ENCODE measurements at places on chromosomes 7 and 10.

- no peak for DNase-seq
Measured at GRCh38 chr10:50648089-50648934, 24.6 kb upstream of the SGMS1 start.

- DNase-seq = no peak
Measured at GRCh38 chr7:84663224-84663623, 468.6 kb upstream of the SEMA3A start.

DNA sequence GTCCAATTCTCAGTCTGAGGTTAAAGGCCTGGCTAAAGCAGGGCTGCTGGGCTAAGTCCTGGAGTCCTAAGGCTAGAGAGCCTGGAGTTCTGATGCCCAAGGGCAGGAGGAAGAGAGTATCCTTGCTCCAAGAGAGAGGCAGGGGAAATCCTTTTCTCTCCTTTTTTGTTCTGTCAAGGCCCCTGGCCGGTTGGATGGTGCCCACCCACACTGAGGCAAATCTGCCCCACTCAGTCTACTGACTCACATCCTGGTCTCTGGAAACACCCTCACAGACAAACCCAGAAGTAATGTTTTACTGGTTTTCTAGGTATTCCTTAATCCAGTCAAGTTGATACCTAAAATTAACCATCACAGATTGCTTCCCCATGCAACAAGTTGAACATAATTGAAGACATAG lies 23.0 kb downstream of the ZNF518A start:
- no peak for DNase-seq

GRCh38 chr10:98339799-98340198 lies 71.8 kb upstream of the LOXL4 start:
- DNase-seq = no peak

DNA sequence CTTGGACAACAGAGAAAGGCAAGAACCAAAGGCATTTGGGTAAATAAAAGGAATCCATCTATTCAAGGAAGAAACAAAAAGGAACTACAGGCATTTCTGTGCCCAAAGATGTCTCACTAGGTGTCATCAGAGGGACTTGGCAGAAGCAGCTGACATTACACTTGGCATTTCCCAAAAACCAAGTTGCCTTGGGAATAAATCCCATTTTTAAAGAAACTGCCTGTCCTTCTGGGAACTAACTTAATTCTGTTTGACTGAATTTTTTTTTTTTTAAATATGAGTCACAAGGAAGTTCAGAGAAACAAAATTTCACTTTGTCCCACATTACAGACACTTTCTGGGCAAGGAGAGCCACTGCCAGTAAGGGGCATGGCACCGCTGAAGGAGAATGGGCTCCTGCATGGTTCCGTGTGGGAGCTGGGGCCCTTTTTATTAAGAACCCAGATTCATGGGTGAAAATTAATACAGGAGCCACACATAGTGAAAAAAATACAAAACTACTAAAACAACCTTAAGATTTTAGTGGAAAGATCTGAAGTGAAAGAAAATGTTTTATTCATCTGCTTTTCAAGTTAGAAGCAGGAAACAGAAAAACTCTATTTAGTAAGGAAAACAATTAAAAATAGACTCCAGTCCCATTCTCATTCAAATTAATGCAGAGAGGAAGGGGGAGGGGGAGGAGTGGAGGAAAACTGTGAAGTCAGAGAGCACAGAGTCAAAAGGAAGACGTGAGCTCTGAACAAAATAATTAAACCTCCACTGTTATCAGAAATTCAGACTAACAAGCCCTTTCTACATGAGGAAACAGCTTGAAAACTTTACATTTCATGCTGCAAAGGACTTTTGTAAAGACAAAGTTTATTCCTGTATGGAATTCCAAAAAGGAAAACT lies 118.4 kb upstream of the PDLIM1 start:
- DNase-seq = no peak

GRCh38 chr10:111475720-111476119 lies 398.9 kb downstream of the ADRA2A start:
- peak; percentile 69 for DNase-seq

GRCh38 chr10:20622531-20623211 lies 274.4 kb downstream of the NEBL start:
- peak; percentile 81 for DNase-seq

- no peak for DNase-seq
Measured at GRCh38 chr7:77447616-77448015, 31.5 kb upstream of the GSAP start.

GRCh38 chr7:85823396-85824080 lies 636.7 kb upstream of the SEMA3D start:
- DNase-seq = no peak

GRCh38 chr10:112584276-112584675 lies 137.3 kb downstream of the VTI1A start:
- DNase-seq = no peak

- DNase-seq = no peak
Measured at GRCh38 chr10:21349912-21350286, 175.6 kb downstream of the SKIDA1 start.

GRCh38 chr7:27410812-27411544 lies 168.4 kb downstream of the EVX1 start:
- DNase-seq = no peak

- DNase-seq = peak; percentile 82
Measured at GRCh38 chr10:69446650-69447151, 4.6 kb upstream of the TSPAN15 start.

- no peak for DNase-seq
Measured at GRCh38 chr7:33237036-33237435, 107.7 kb downstream of the BBS9 start.

DNA sequence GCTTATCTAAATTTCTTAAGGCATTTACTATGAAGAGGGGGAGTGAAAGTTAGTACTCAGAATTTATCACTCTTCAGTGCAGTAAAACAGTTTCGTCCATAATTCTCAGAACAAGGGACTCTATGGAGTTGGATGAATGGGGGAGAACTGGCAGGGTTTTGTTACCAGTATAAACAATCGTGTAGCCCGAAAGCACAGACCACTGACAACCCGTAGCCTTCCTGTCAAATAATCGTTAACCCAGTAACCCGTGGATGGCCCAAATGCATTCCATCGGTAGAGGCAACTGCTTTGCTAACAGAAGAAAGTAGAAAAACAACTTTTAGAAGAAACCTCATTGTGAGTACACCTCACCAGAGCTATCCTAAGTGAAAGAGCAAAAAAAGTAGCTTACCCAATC lies 583.9 kb downstream of the NXPH1 start:
- DNase-seq = no peak

GRCh38 chr7:30202671-30203070 lies 67.9 kb downstream of the MTURN start:
- no peak for DNase-seq

GRCh38 chr10:120473593-120473992 lies 16.6 kb downstream of the PLPP4 start:
- no peak for DNase-seq

GRCh38 chr10:43904844-43905243 lies 256.2 kb upstream of the ZNF32 start:
- no peak for DNase-seq

GRCh38 chr10:61959814-61960213 lies 58.3 kb downstream of the ARID5B start:
- no peak for DNase-seq

DNA sequence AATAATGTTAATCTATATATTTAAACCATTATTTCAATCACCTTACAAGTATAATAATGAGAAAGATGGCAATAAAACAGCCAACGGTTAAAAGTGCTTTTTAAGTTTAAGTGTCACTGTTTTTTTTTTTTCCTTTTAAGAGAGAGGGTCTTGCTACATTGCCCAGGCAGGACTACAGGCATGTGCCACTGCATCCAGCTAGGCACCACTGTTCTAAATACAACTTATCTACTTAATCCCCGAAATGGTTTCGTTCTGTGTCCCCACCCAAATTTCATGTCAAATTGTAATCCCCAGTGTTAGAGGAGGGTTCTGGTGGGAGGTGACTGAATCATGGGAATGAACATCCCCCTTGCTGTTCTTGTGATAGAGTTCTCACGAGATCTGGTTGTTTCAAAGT lies 49.7 kb downstream of the TNPO3 start:
- no peak for DNase-seq

- no peak for DNase-seq
Measured at GRCh38 chr7:157005456-157006204, 4.8 kb downstream of the MNX1 start.

- no peak for DNase-seq
Measured at GRCh38 chr7:149175150-149175549, 20.2 kb upstream of the ZNF282 start.

DNA sequence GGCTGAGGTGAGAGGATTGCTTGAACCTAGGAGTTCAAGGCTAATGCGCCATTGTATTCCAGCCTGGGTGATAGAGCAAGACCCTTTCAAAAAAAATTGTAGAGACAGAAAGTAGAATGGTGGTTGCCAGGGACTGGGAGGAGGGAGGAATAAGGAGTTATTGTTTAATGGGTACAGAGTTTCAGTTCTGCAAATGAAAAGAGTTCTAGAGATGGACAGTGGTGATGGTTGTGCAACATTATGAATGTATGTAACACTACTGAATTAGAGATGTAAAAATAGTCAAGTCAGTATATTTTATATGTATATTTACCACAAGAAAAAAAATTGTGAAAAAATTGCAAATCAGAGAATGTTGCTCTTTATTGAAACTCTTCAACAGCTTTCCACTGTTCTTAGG lies 266.5 kb upstream of the NPY start:
- no peak for DNase-seq

GRCh38 chr7:69596723-69597277 lies 1.5 kb upstream of the AUTS2 start:
- no peak for DNase-seq

GRCh38 chr7:11005202-11005601 lies 31.5 kb downstream of the PHF14 start:
- DNase-seq = no peak

GRCh38 chr10:101967713-101968112 lies 88.3 kb downstream of the ARMH3 start:
- DNase-seq = peak; percentile 42

DNA sequence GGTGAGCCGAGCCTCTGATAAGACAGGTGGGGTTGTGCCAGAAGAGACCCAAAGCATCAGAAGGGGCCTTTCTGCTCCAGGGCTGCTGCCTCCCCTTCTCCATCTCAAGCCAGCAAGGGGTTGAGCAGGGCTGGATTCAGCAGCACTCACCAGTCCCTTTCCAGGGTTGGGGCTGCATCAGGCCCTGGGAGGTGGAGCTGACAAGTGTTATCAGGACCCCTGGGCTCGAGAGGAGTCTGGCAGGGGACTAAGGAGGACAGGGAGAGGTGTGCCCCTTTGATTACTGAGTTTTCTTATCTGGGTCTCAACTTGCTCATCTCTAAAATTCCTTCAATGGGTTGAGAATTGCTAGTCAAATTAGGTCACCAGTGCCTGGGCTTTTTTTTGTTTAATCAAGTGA lies 17.8 kb downstream of the ARHGAP22 start:
- DNase-seq = no peak

- no peak for DNase-seq
Measured at GRCh38 chr7:157970744-157971143, 616.9 kb downstream of the PTPRN2 start.

DNA sequence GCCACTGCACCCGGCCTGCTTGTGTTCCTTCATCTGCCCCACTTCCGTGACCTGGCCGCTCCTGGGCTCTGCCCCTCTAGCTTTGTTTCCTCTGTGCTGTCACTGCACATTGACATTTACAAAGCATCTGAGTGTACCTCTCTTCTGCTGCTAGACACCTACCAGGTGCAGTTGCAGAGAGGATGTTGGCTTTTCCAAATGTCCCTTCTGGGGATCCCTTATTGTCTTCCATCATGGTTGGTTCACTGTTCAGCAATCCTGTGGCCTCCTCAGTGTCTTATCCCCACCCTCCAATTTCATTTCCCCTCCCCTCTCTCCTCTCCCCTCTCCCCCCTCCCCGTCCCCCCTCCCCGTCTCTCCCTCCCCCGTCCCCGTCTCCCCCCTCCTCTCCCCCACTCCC lies 13.8 kb downstream of the VWA2 start:
- no peak for DNase-seq

GRCh38 chr10:25263931-25264330 lies 89.1 kb downstream of the GPR158 start:
- peak; percentile 55 for DNase-seq

DNA sequence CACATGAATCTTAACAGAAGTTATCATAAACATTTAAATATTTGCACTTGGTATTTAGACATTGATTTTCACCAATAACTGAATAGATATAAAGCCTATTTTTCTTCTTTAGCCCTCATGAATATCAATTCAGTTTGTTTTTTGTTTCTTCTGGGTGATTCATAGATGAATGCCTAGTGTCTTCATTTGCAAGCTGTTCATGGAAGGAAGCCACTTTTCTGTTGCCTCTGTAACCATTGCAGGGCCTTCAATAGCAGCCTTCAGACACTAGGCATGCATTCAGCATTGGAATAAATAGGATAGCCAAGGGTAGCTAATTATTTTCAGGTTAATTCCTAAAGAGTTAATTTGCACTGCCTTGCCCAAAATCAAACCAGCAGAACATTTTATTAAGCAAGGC lies 375.3 kb downstream of the DPP6 start:
- DNase-seq = no peak

- no peak for DNase-seq
Measured at GRCh38 chr10:114943000-114943399, 5.0 kb downstream of the TRUB1 start.

GRCh38 chr7:122556873-122557542 lies 141.9 kb downstream of the RNF133 start:
- no peak for DNase-seq

- peak; percentile 93 for DNase-seq
Measured at GRCh38 chr7:70614237-70615045, 517.5 kb upstream of the GALNT17 start.

- DNase-seq = peak; percentile 75
Measured at GRCh38 chr10:78278058-78278404, 244.4 kb downstream of the RPS24 start.

DNA sequence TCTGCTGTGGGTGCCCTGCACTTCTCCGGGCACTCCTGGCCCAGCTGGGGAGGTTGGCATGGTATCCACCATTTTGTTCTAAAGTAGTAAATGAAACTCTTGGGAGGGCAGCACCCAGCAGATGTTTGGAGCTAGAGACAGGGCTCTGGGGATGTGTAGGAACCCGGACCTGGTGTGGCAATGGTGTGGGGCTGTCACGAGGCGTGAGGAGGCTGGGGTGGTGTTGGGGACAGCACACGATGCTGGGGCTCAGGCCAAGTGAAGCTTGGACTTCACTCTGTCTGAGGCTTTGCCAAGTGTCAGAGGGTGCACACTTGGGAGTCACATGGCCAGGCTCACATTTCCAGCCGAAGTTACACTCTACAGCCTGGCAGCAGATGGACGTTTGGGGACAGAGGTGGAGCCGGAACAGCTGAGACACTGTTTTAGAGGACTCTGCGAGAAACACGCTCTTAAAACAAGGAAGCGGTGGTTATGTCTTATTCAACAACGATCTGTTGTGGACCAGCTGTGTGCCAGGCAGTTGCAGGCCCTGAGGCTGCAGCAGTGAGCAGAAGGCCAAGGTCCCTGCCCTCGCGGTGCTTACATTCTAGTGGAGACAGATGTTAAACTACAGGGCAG lies 118.2 kb downstream of the CUX1 start:
- no peak for DNase-seq

DNA sequence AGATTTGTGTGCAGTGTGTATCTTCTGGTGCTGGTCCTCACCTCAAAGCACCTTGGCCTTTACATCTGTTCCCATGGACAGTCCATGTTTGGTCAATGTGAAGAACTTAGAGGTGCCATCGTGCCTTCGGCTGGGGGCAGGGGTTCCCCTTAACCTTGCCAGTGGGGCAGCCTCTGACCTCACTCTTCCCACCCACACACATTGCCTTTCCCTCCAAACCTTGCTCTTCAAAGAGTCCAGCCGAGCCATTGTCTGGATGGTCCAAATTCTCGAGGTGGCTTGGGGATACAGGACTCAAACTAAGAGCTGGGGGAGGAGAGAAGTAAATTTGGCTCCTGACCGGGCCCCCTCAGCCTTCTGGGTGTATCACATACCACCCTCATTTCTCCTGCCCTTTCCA lies 76.2 kb upstream of the HABP2 start:
- no peak for DNase-seq

GRCh38 chr7:19080093-19080492 lies 37.3 kb downstream of the TWIST1 start:
- DNase-seq = no peak
